ENCODE measurements at places on chromosomes 1 and 21.

DNA sequence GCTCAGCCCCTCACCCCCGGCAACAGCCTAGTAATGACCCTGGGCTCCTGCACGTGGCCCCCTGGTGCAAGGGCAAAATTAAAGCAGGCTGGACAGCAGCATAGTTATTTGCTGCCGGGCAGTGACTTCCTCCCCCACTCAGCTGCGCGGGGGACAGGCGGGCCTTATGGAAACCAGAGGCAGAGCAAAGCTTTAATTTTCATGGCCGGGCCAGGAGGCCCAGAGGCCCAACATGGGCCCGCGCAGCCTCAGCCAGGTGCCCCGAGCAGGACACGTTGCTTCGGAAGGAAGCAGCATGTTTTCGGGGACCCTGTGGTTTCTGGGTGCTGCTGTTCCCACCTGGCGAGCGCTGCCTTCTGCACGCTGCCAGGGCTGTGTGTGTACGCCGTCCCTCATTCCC, 89.9 kb upstream of the ARHGEF16 start:
- DNase-seq = no peak

GRCh38 chr21:40622531-40622930, 224.4 kb downstream of the DSCAM start:
- no peak for DNase-seq

- DNase-seq = no peak
These were observed 130.7 kb upstream of the IGSF21 start for GRCh38 chr1:17976854-17977253.

DNA sequence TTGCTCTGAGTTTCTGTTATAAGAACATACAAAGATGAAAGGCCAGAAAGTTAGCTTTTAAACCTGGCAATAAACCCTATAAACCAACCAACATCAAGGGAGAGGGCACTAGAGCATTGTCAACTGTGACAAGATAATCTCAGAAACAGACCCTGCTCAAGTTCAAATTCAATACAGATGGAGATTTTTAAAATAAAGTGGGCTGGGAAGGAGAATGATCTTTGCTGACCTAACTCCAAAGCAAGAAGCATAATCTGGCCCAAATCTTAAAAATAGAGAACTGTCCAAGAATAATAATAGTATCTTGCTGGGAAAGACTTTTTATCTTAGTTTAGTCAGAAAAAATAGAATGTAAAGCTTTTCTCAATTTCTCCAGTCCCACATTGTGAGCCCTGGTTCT, 485.5 kb downstream of the DISC1 start:
- no peak for DNase-seq
